ENCODE measurements at places on chromosomes 16 and 17.

GRCh38 chr17:6376931-6377361 lies 58.0 kb downstream of the AIPL1 start:
- DNase-seq = no peak

DNA sequence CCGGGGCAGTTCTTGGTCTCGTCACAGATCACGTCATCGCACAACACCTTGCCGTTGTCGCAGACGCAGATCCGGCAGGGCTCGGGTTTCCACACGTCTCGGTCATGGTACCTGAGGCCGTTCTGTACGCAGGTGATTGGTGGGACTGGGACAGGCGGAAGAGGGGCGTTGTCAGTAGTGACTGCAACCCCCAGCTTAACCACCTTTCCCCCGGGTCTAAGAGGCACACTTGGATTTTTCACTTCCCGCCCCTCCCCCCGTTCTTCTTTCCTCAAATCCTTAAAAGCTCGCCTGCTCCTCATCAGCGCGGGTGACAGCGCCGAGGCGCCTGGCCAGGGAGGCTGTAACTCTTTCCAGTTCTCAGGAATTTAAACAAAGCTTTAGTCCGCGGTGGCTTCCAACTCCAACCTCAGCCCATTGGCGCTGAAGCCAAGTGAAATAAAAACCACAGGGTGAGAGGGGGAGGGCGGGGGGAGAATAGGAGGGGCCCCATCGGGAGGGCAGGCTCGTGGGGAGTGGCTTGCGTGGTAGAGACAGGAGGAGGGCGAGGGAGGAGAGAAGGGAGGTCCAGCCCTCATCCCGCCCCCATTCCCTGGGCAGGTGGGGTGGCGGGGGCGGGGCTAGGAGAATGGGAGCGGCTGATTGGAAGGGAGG lies 1.5 kb downstream of the COL1A1 start:
- DNase-seq = peak; percentile 60

- no peak for DNase-seq
Measured at GRCh38 chr17:37787055-37787757, 42.3 kb upstream of the HNF1B start.

DNA sequence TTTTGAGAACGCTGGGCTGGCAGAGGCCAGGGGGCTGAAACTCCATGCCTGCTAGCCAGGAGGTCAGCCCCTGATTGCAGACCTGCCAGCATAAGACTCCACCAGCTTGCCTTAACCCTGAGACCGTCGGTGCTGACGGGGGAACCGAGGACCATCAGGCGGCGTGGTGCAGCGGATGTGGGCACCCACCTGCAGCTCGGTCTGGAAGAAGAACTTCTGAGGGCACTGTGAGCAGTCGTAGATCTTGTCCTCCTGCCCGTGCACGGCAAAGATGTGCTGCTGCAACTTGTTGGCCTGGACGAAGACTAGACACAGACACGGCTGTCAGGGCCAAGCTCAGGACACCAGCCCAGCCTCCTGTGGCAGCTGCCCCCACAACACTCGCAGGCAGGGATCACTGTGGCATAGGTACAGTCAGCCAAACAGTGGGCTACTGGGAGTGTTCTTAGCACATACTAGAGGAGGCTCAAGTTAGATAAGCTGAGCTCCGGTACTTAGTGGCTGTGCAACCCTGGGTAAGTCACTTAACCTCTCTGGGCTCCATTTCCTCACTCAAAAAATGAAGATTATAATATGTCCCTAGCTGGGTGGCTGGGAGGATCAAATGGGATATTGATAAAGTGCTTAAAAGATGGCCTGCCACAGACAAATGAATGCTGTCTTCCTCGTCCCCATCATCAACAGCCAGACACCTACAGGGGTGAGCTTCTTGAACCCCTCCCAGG lies 150.0 kb downstream of the C16orf78 start:
- DNase-seq = no peak

GRCh38 chr16:81151648-81152310 lies 55.6 kb upstream of the GCSH start:
- no peak for DNase-seq

DNA sequence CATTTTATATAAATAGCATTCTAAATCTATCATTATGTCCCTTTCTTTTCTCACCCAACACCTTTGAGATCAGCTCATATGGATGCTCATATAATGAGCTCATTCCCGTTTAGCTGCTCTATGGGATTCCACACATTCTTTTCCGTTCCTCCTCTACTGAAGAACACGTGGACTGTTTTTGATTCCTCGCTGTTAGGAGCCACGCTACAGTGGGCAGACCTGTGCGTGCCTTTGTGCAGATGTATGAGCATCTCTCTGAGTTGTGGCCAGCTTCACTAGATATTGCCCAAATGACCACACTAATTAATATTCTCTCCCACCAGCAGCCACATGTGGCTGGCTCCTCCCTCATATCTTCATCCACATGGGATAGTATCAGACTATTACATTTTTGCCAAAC lies 6.0 kb upstream of the TNFRSF13B start:
- no peak for DNase-seq

DNA sequence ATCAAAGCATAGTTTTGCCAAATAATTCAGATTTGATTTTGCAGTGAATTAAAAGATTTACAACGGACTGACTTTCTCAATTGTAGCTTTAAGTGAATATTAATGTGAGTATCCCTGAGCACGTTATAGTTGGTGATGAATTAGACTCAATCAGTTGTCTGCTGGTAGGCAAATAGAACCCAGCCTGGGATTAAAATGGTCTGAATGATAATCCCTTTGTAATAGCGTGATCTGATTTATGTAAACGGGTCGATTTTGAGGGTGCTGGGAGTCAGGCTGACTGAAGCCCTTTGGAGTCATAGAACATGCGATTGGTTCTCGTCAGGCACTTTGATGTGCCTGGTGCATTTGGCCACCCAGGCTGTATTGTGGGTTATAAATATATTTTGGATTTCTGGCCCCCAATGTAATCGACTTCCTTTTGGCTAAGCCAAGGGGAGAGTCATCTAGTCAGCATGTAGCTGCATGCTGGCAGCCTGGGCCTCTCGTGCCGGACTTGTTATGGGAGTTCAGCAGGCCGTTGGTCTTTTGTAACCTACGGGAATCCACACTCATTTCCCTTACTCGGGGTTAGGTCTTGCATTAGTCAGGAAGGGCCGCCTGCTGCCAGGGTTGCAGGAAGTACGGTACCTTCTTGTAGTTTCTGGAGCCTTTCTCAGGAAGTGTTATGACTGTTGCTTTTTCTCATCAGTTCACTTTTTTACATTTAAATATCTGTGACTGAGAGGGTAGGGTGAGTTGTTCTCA lies 5.4 kb downstream of the PGS1 start:
- no peak for DNase-seq

DNA sequence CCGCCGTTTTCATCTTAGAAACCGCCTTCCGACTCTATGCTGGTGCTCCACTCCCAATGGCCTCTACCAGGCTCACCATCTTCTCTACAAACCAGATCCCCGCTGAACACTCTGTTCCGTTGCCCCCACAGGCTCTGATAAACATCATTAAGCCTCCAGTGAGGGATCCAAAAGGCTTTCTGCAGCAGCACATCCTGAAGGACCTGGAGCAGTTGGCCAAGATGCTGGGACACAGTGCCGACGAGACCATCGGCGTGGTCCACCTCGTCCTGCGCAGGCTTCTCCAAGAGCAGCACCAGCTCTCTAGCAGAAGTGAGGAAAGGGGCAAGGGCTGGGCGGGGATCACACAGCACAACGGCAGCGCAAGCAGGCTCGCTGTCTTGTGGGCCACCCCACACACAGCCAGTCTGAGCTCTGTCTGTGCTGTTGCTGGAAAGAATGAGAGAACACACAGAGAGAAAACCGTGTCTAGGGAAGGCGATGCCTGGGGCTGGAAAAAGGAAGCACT lies 33.5 kb upstream of the ENDOV start:
- DNase-seq = no peak

GRCh38 chr16:52649870-52650269 lies 102.9 kb upstream of the TOX3 start:
- no peak for DNase-seq
